ENCODE measurements at places on chromosomes 12 and 14.
A peak's percentile ranks its signal among the peaks of the same experiment; 100 is the strongest.

GRCh38 chr14:89165189-89166181, 251.5 kb downstream of the FOXN3 start:
- DNase-seq, result no peak

GRCh38 chr12:96054244-96054610, 18.8 kb upstream of the LTA4H start:
- DNase-seq, result no peak

GRCh38 chr12:20370866-20371519, 2.7 kb downstream of the PDE3A start:
- no peak for DNase-seq

GRCh38 chr14:100972118-100972897, 68.8 kb upstream of the RTL1 start:
- DNase-seq, result no peak

DNA sequence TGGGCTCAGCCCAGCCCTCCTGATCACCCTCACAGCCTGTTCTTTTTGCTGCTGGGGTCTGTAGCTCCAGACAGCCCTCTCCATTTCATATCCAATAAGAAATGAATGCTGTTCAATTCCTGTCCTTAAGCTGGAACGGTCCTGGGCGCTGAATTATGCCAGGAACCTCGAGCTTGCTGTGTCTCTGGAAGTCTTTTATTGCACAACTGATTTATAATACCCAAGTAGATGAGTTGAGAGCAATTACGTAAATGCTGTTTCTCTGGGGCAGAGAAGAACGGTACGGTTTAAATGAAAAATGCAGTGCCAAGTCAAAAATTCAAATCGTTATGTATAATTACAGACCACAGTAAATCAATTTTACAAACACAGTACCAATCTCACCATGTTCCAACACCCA, 161.0 kb downstream of the SAMD4A start:
- no peak for DNase-seq

DNA sequence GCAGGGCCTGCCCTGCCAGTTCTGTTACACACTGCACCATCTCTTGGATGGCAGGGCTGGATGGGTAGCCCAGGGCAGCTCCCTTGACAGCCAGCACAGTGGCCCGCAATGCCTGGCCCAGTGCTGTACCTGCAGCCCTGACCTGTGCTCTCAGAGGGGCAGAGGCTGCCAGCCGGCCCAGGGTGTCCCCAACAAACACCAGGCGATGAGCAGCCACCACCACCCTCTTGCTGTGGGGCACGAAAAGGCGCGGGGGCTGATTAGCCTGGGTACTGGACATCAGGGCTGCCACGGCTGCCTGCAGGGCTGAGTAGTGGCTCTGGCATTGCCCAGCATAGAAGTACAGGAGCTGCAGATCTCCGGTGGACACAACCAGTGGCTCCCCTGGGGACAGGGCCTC, 4.6 kb upstream of the SLC22A17 start:
- DNase-seq, result no peak

- no peak for DNase-seq
These were observed 48.5 kb downstream of the NTF3 start for GRCh38 chr12:5480218-5480937.

DNA sequence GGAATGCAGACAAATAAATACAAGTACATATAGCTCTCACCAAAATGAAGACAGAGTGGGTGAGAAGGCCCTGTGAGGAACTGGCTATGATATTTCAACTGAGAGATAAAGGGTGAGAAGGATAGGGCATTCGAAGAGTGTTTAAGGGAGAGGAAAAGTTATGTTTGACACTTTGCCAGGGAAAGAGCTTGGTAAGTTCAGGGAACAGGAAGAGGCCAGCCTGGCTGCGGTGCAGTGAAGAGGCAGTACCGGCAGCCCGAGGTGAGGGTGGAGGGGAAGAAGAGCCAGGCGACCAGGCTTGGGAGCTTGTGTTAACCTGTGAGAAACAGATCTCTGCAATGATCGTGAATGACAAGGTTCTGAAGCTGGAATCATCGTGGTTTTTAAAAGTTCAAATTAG, 84.7 kb upstream of the RFX4 start:
- DNase-seq, result no peak

DNA sequence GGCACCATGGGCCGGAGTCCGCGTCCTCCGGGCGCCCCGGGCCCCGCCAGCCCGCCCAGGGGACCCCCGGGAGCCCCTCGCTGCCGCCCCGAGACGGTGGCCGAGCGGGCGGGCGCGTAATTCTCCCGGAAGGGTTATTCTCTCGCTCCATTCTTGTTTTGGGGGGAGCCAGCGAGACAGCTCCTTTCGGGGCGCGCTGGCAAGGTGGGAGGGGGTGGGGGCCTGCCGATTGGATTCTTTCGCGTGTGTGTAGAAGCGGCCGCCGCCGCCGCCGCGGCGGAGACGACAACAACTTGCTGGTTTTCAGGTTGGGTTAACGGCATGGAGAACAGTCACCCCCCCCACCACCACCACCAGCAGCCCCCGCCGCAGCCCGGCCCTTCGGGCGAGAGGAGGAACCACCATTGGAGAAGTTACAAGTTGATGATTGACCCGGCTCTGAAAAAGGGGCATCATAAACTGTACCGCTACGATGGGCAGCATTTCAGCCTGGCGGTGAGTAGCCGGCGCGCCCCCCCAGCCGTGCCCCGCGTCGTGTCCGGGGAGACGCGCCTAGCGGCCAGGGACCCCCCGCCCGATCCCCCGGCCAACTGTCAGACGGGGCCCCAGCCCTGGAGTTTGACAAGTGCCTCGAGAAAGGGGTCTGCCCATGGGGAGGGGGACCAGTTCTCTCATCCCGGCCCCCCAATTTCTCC, 755 bp downstream of the SETD1B start:
- no peak for DNase-seq

- no peak for DNase-seq
These were observed 669 bp upstream of the PKP2 start for GRCh38 chr12:32897281-32897610.

DNA sequence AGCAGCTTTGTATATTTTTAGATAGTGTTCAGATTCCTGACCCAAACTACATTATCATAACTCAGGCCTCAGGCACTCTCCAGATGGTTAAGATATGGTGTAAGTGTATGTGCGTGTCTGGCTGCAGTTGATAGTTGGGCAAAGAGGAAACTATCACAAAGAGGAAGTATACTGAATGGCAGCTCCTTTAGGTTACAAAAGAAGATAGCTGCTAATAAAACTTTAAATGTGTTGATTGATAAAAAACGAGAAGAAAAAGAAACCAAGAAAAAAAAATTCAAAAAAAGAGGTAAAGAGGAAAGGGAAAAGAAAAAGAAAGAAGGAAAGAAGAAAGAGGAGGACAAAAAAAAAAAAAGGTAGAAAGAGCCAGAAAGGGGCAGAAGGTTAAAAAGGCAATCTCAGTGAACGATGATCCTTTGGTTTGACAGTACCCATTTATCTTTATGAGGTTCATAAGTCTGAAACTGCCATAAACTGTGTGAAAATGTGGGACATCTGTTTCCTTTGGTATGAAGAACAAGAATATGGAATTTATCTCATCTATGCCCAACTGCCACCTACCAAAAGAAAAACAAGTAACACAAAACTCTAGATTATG, 42.2 kb downstream of the TAOK3 start:
- peak; percentile 34 for DNase-seq

GRCh38 chr12:52703878-52704277, 554 bp upstream of the KRT77 start:
- DNase-seq, result no peak

DNA sequence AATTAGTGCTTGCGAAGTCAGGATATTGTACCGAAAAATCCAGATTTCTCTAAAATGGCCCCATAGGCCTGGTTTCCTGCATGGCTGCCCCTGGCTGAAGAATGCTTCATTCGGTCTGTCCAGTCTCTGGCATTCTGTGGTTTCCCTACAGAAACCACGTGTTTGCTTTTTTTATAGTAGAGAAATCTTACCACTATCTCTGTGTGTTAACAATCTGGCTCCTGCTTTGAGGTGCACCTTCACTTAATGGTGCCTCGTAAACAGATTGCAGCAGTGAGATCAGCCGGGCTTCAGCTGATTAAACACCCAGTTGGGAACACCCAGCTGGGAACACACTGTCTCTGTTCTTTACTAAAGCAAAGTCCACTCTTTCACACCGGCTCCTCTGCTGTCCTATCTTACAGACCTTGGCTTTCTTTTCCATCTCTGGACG, 6.7 kb upstream of the DNAAF2 start:
- DNase-seq, result peak; percentile 73

- DNase-seq, result no peak
These were observed 2.7 kb downstream of the BTBD6 start for GRCh38 chr14:105250986-105251385.

- no peak for DNase-seq
These were observed 1.5 kb upstream of the KTN1 start for GRCh38 chr14:55578511-55578910.

GRCh38 chr12:124020514-124020949, 47.5 kb downstream of the ZNF664 start:
- no peak for DNase-seq

DNA sequence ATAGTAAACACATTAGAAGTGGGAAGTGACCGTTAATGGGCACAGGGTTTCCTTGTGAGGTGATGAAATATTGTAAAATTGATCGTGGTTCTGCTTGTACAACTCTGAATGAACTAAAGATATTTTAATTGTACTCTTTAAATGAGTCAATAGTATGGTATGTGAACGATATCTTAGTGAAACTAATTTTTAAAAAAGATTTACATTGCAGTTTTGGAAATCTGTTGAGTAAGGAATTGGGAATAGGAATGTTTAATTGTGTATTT, 1.7 kb downstream of the ZNF410 start:
- DNase-seq, result no peak

DNA sequence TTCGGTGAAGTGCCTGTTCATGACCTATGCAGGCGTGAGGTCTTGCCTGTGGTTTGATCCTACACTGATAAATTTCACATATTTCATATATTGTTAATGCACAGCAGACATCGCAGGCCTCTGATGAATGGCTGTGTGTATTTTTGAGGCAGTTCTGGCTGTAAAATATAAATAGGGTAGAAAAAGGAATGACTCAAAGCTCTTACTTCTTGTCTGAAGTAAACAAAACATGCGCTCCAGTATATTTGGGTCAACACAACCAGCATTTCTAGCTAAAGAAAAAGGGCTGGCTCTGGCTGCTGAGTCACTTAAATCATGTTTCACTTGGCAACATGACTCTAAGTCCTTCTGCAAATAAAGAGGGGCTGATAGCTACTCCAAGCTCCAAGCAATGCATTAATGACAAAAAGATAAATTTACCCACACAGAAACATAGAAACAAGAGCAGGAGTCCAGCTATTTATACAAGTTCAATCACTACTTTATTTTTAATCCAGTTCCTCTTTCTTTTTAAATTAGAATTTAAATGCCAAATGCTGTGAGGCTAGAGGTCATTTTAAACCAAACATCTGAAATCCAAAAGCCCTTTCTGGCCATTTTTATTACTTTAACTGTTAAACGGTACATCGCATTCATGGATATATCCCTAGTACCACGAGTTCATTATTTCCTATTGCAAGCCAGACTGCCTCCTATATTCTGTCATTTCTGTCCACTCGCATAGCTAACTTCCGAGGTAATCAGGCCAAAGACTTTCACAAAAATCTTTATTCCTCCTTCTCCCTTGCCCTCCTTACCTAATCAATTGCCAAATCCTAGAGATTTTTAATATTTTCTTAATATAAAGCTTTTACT, 54.3 kb upstream of the TMCC3 start:
- DNase-seq, result no peak

- DNase-seq, result peak; percentile 58
These were observed 8.1 kb downstream of the LRRC43 start for GRCh38 chr12:122190842-122191668.

DNA sequence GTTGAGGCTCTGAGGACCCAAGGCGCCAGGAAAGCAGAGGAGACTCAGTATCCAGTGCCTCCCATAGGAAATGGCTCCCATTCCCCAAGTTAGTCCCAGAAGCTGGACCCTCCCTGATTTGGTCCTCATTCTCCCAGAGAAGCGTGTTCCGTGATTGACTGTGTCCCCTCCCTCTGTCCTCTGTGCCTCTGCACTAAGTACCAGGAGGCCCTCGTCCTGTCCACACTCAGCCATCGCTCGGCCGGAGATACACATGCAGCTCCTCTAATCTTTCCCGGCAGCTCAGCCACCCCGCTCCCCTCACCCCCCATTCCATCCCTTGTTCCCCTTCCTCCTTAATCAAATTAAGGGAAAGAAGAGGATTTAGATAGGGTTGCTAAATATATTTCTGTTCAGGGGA, 28.3 kb upstream of the ATP2A2 start:
- DNase-seq, result no peak

DNA sequence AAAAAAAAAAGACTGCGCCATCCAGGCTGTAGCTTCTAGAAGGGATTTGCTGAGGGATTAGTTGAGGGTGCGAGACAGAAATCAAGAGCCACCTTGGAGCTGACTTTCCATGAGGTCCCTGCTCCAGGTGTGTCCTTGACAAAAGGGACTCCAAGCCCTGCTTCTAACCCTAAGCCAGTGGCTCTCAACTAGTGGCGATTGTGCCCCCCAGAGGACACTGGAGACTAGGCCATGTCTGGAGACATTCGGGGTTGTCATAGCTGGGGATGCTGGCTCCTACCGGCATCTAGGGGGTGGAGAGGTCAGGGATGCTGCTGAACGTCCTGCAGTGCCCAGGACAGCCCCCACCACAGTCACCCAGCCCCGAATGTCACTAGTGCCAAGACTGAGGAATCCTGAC, 40.6 kb downstream of the SPRING1 start:
- DNase-seq, result no peak

GRCh38 chr14:50533241-50533705, 904 bp upstream of the MAP4K5 start:
- no peak for DNase-seq

DNA sequence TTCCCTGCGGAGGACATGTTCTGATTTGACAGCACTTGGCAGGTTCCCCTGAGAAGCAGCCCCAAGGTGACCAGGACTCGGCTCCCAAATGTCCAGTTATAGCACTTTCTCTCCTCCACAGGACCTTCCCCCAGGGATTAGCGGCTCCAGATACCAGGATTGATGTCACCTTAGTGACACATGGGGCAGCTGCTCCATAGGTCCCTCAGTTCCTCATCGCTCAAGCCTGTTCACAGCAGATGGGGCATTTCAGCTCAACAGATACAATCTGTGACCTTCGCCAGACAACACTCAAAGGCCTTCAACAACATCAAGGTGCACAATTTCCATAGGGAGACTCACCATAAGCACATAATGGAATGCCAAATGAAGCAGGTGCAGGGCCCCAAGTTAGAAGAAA, 67.9 kb upstream of the ZFP36L1 start:
- no peak for DNase-seq

DNA sequence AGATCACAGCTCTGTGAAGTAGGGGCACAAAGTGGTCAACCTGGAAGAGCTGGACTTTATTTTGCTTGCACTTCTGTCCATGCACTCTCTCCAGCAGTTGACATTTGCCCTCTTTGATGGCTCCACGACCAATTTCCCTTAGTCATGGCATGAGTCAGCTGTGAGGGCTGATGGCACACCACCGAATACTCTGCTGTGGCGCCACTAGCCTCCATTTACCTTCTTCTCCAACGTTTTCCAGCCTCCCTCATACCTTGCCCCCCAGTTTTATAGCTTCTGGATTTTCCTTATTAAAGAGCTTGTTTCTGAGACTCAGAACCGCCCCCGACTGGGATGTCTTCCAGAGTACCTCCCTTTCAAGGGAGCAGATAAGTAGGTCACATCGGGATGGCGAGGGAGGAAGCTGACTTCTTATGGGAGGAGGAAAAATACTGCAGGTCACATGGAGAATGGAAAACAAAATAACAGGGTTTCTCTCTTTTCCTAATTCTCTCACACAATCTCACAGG, 17.6 kb downstream of the NINJ2 start:
- DNase-seq, result no peak

Measured in LoVo (cell line).